ENCODE measurements at places on chromosomes 4 and X.
A peak's percentile ranks its signal among the peaks of the same experiment; 100 is the strongest.

DNA sequence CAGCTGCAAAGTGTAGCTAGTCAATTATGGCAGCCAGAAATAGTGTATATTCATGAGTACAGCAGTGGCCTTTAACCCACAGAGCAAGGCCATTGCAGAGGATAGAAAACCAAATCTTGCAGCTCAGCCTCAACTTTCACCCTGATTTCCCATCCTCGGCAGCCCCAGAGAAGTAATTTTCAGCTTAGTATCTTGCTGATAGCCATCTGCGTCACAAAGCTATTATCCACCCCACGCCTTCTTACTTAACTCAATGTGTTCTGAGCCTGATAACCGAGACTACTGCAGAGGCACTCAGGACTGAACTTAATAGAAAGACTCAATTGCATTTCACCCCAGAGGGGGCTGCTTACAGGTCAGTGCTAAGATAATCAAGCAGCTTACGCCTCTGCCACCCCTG is 174.5 kb upstream of the MAOA start:
- no peak for DNase-seq

GRCh38 chrX:73262991-73263390 is 48.3 kb upstream of the NAP1L2 start:
- no peak for DNase-seq

DNA sequence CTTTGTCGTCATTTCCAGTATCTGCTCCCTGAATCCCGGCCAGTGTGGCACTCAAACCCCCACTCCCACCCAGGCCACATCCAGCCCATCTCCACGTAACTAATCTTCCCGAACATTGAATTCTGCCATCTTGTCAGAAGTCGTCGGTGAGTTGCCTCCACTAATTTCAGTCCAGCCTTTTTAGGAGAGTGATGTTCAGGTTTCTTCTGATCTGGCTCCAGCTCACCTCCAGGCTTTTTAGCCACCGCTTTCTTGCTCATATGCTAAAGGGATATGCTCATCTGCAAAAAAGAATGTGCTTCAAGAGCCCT is 1.3 kb downstream of the TMEM165 start:
- no peak for DNase-seq

GRCh38 chrX:38409289-38409688 is 56.9 kb downstream of the OTC start:
- no peak for DNase-seq

GRCh38 chr4:96983830-96984229 is 1143.9 kb downstream of the PDHA2 start:
- no peak for DNase-seq

DNA sequence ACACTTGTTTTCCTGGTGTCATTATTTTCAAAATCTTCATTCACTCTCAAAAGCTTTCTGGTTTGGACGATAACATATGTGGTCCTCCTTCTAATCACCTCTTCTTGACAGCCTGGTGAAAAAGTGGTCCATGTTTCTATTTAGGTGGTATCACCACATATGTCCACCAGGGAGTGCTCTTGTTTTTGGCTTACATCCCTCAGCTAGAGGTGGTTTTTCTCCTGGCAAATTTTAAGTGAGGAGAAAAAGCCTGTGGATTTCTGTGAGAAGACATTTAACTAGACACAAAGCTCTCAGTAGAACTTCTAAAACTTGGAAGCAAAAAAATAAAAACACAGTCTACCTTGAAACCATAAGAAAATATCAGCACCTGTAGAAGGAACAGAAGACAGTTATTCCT is 58.0 kb upstream of the FRMPD4 start:
- no peak for DNase-seq

DNA sequence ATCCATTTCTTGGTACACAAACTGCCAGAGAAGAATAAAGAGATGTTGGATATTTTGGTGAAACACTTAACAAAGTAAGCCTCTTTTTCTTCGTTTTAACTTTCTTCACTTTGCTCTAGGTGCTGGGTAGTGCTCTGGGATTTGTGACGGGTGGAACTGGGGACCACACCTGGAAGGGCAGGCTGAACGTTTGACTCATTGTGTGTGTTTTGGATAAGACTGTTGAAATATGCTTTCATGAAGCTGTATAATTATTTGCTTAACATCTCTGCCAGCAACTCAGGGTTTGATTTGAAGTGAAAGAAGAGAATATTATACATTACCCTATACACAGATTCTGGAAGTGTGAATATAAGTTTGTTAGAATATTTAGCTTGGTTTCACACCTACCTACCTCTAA is 233.2 kb downstream of the ARHGAP10 start:
- no peak for DNase-seq

- no peak for DNase-seq
Measured at GRCh38 chr4:24024157-24024556, 134.3 kb upstream of the PPARGC1A start.

DNA sequence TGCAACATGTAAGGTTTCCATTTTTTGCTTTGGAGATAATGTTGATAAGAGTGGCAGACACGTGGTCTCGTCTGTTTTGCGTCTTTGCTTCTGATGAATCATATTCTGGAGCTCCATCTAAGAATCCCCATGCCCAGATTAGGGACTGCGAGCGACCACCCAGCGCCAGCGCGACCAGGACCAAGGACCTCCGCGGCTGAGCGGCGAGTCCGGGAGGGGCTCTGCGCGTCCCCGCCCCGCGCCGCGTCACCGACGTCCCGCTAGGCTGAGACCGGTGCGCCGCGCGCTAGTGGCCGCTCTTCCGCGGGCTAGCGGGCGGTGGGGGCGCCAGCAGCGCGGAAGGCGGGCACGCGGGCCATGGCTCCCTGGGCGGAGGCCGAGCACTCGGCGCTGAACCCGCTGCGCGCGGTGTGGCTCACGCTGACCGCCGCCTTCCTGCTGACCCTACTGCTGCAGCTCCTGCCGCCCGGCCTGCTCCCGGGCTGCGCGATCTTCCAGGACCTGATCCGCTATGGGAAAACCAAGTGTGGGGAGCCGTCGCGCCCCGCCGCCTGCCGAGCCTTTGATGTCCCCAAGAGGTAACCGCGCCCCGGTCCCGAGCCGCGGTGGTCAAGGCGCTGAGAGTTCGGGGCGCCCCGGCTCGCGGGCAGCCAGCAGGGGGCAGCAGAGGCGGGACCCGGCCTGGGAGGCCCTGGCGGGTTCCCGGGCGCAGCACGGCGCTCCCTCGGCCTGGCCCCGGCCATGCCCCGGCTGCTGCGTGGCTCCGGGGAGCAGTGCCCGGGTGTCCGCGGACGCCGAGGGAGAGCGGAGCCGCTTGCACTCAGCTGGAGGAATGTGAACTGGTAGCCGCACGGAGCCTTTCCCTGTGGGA is at the start of gene SRD5A3:
SRD5A3 (plus strand) TSS at position 263 of the 871 bp plus-strand sequence; CDS start at position 358, 95 bp downstream.
- peak; percentile 91 for DNase-seq

- no peak for DNase-seq
Measured at GRCh38 chr4:89419111-89419695, 111.6 kb upstream of the GPRIN3 start.

DNA sequence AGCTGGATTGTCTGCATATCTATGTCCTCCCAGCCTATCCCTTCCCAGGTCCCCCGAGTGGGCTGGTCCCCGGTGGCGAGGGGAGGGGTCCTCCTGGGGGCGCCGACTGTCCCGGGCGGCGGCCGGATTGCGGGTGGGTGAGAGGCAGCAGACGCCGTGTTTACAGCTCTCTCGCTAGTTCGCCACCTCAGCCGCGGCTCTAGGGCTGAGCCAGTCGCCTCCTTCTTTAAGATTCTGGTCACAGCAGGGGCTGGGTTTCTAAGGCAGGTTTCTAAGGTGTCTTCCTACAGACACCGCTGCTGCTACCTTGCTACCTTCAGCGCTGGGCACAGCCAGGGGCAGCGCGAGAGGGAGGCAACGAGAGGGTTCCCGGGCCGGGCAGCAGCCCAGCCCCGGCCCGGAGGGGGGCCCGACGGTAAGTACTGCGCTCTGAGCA is 57.2 kb downstream of the FRMPD3 start:
- DNase-seq = no peak

All from left lobe of liver (tissue), 2 donors.